Stimulated activated CD4-positive, alpha-beta T cell treated with anti-CD3 and anti-CD28 coated beads, Interleukin-1b, Interleukin-23, amount 100 ng/mL, for 4 hours (primary cell): ENCODE measurements at places on chromosomes 11 and 22.
A peak's percentile ranks its signal among the peaks of the same experiment; 100 is the strongest.

GRCh38 chr22:49432211-49432896 lies 395.3 kb downstream of the BRD1 start:
- no peak for DNase-seq

- no peak for DNase-seq
These were observed 60.7 kb upstream of the MUC15 start for GRCh38 chr11:26632691-26633159.

DNA sequence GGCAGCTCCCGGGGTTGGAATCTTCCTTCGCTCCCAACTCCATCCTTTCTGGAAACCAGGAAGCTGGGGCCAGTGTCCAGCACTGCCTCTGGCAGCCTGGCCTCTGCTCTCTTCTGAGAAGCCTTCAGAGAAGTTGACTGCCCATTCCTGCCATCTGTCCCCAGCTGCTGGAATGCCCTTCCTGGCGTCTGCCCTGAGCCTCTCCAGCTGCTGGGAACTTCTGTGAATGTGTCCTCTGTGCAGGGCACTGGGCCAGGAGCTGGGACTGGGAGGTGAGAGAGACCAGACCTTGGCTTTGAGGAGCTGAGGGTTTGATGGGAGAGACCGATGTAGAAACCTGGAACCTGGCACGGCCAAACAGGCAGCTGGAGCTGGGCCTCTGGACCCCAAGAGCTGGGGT lies 5.9 kb upstream of the SOX10 start:
- DNase-seq: no peak

GRCh38 chr11:21602699-21603098 lies 590.2 kb upstream of the ANO5 start:
- DNase-seq: no peak

GRCh38 chr22:31313366-31314147 lies 21.3 kb upstream of the PIK3IP1 start:
- DNase-seq: peak; percentile 57

- no peak for DNase-seq
These were observed 83.6 kb upstream of the CRTAM start for GRCh38 chr11:122754553-122755322.

- DNase-seq: peak; percentile 15
These were observed 4.0 kb upstream of the HMOX1 start for GRCh38 chr22:35376728-35377472.

- no peak for DNase-seq
These were observed 157.5 kb downstream of the WNT11 start for GRCh38 chr11:76048763-76049162.

DNA sequence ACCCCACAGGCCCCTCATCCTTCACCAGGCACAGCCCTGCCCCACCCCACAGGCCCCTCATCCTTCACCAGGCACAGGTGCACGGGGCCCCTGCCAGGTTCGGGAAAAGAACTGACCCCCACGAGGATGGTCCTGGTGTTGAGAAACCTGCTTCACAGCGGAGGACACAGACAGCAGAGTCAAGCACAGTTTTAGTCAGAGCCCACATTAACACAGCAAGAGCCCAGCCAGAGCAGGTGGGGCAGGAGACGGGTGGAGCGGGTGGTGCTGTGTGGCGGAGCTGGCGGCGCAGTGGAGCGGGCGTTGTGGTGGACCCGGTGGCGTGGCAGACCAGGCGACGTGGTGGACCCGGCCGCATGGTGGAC lies 1085.5 kb downstream of the BRD1 start:
- DNase-seq: no peak

DNA sequence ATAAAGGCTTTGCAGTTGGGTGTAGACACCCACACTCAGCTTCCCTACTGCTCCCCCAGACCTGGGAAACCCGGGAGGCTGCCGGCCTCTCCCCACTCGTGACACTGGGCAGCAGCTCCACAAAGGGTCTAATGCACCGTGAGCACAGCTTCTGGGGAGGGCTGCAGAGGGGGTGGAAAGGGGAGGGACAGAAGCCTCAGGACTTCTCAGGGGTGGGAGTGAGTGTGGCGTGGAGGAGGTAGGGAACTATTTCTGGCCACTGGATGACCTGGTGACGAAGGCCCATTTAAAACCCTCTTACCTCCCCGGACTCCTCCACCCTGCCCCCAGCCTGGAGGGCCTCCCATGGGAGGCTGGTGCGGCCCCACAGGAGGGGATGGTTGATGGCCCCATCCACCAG lies 56.6 kb downstream of the MACROD1 start:
- no peak for DNase-seq

DNA sequence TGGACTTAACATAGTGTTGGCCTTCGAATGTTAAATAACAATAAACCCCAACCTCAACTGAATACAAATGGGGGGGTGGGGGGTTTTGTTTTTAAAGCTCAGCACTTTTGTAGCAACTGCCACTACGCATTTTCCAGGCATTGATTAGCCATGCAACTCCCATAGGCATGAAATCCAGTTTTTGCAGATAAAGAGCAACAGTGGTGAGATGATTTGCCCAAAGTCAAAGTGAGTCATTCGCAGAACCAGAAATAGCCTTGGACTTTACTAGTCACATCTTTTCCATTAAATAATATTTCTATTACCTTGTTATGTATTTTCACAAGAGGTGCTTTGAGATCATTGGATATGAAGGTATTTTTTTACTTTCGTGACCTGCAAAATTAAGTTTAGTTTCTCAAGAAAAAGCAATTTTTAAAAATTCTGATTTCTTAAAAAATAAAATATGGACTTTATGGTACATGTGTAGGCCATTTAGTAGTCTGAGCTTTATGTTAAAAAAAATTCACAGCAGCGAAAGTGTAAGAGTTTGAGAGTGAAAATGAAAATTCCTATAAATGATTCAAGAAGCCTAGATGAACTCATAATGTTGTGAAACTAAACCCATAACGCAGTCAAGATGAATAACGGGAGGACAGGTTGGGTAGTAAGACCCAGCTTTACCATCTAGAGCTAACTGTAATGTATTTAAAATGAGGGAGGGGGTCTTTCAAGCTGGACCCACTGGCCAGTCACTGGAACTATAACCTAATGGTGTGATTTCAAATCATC lies 1.9 kb upstream of the PHF21A start:
- no peak for DNase-seq

- DNase-seq: no peak
These were observed 2.2 kb downstream of the PIDD1 start for GRCh38 chr11:802693-803466.

DNA sequence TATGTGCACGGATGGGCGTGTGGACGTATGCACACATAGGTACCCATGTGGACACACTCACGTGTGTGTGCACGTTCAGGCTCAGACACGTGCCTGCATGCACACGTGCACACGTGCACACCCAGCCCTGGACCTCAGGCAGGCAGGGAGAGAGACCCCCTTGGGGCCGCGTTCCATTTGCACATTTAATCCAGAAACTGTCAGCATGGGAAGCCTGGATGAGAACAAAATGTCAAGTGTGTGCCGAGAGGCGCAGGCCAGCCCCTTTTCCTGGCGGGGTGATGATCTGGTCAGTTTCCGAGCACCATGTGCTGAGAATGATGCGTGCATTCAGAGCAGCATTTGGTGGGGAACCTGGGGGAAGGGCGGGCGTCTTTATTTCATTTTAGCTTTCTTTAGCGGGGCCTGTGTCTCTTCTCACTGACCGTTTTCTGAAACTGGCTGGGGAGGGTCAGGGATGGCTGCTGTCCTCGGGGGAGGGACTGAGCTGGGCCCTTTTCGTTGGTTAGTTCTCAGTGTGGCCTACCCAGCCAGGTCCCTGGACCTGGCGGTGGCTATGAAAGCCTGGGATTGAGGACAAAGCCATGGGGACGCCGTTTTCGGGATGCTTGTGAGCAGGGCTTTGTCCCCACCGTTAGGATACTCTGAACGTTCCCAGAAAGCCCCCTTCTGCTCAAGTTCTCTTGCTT lies 96.3 kb downstream of the KCNQ1 start:
- DNase-seq: no peak

GRCh38 chr11:116030697-116031331 lies 526.6 kb upstream of the CADM1 start:
- DNase-seq: no peak

DNA sequence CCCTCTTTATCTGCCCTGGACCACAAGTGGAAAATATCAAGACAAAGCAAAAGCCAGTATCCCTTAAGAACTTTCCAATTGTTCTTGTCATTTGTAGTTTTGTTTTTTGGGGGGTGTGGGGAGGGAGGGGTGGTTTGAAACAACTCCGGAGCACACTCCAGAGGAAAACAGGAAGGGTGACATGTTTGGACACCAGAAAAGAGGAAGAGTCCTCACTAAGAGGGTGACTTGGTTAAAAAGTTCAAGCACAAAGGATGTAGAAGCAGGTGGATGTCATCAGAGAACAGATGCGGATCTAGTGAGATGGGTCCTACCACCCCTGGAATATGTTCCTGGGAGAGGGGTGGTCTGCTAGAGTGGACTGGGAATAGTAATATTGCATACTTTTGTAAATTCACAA lies 25.8 kb downstream of the ADAMTS8 start:
- DNase-seq: no peak

DNA sequence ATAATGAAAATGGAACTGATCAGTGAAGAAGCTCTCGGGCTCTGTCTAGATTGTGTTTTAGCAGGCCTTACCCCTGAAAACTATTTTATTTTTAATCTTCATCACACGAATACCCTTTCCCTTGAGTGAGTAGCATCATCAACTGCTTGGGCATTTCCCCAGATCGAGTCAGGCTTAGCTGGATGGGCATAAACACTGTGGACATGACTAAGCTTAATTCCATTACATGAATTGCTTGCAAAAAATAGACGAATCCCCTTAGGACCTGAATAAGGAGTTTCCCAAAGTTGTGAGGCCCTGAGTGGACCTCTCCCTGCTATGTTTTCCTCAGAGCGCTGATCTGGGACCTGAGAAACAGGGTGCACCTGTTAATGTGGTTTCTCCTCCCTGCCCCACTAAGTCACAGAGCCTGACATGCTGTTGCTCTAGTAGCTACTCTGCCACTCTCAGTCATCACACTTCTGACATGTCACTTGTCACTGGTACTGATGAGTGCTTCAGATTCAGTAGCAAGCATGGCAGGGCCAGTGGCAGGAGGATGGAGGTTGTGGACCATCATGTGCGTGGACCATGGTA lies 53.5 kb downstream of the ENDOD1 start:
- DNase-seq: no peak

DNA sequence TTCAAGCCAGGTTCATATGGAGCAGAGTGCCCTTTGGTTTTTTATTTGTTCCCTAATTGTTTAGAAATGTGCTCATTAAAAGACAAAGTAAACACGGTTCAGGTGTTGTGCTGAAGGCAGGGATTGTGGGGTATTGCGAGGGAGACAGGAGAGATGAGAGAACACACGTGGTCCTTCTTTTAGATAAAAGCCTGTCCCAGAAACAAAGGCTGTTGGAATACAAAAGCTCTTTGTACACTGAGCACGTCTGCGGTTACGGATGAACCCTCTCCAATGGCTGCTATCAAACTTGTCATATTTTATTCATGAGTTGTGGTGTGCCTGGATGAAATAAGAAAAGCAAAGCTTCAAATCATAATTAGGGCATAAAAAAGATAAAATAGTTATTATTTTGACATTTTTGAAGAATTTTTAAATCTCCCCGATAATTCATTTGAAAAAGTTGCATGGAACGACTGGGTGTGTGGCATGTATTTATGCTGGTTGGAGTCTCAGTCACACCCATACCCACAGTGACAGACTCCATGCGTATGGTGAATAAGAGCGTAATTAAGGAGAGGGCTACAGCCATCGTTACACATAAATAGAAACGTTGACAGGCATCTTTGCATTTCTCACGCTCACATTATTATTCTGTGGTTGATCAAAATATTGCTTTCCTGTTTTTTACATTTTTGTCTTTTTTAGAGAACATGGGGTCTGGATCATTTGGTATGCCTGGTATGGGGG lies 92.9 kb downstream of the NELL1 start:
- DNase-seq: no peak

- DNase-seq: no peak
These were observed at the start of gene OR5M8 for GRCh38 chr11:56491270-56491669. TSS of gene OR5M8 (minus strand) at chr11:56491370. CDS start at chr11:56491370, 0 bp downstream.
